ENCODE measurements at places on chromosomes 16 and 17.

GRCh38 chr17:5631958-5632590 lies 47.8 kb upstream of the NLRP1 start:
- DNase-seq = no peak

DNA sequence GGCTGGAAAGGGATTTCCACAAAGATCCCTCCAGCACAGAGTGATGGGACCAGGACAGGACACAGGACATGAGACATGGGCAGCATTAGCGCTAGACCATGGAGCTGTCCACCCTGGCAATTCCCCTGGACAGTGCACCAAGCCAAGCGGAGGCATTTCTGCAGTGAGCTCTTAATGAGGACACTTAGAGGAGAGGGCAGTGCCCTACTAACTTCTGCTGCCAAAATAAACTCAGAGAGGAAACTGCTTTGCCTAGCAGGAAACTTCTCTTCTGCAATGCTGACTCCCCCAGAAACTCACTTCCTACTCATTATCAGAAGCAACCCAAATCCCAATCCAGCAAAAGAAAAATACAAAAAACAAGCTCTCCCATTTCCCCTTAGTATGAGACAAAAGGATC lies 119.2 kb downstream of the HS3ST2 start:
- DNase-seq = no peak

DNA sequence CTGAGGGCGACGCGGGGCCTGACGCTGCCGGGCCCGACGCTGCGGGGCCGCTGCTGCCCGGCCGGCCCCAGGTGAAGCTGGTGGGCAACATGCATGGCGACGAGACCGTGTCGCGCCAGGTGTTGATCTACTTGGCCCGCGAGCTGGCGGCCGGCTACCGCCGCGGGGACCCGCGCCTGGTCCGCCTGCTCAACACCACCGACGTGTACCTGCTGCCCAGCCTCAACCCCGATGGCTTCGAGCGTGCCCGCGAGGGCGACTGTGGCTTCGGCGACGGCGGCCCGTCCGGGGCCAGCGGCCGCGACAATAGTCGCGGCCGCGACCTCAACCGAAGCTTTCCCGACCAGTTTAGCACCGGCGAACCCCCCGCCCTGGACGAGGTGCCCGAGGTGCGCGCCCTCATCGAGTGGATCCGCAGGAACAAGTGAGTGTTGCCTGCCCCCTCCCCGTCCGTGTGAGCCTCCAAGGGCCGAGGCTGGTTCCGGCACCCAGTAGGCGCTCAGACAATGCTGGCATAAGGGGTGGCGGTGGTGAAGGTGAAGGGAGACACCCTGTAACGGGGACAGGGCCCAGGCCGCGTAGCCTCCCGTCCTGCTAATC lies 676 bp downstream of the CPD start:
- DNase-seq = peak; percentile 15

DNA sequence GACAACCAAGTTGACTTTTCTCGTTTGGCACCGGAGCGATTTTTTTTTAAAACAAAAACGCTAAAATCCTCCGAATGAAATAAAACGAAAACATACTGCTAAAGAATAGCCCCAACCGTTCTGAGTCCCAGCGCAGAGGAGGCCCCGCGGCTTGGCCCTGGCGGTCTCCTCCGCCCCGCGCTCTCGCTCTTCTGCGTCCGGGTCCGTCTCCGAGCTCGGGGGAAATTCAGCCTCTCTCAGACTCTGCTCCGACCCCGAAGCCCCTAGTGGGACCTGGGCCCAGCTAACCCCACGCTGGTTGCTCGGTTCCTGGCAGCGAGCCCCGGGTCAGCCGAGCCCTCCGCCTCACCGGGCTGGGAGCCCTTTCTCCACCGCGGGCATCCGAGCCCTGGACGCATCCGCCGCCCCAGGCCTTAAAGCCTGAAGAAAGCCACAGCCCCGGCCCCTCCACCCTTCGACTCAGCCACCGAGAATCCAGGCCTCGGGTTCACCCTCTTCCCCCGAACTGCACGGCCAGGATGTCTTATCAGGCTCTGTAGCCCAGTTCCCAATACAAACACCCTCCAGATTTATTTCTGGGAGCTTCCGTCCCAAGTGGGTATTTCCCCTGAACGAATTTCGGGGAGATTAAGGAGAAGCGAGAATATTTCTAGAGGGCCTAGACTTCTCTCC lies 1.2 kb downstream of the TBX2 start:
- DNase-seq = no peak

- no peak for DNase-seq
Measured at GRCh38 chr16:75198135-75198600, 8.8 kb downstream of the CTRB2 start.

DNA sequence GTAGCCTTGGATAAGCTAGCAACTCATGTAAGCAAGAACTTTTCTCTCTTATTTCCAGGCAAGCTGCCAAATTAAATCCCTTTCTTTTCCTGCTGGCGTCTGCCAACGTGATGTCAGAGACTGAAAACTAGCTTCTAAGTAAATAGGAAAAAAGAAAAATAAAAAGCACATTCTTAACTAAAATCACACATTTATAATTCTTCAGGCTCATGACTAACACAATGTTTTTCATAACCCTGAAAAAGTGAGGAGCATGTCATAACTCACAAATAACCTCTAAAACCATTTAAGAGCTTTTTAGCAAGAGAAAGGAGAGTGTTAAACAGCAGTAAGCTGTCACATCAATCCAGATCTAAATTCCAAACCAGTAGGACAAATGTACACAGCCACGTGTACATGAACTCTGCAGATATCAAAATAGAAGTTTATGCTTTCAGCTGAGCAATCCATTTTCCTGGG lies 110.0 kb downstream of the N4BP1 start:
- DNase-seq = no peak

GRCh38 chr16:49585143-49585832 lies 211.7 kb downstream of the C16orf78 start:
- DNase-seq = no peak

DNA sequence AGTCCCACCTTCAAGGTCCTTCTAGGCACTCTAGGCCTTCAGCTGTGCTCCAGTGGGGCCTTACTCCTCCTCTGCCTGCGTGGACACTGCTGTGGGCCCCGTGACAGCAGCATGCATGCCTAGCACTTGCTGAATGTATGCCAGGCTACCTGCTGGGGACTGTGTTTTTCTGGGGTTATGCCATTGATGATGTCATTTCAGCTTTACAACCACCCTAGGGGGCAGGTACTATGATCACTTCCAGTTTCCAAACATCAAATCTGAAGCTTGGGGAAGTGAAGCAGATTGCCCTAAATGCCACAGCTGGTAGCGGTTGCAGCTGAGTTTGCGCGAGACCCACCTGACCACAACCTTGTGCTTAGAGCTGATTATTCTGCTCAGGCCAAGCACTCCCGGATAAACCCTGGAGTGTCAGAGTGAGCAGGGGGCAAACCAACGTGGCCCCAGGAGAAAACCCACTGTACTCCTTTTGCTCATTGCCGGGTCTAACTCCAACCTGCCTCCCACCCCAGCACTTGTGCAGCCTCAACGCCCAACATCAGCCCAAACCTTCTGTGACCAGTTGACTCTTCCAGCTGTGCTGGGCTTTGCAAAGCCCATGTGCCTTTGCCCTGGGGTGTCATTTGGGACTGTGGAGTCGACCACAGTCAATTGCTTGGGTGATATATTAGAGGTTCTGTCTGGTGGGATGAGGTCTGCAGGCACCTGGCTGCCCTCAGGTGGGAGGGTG lies 168.4 kb downstream of the ENGASE start:
- no peak for DNase-seq

GRCh38 chr17:81924557-81925532 lies 2.7 kb downstream of the MAFG start:
- DNase-seq = peak; percentile 80

DNA sequence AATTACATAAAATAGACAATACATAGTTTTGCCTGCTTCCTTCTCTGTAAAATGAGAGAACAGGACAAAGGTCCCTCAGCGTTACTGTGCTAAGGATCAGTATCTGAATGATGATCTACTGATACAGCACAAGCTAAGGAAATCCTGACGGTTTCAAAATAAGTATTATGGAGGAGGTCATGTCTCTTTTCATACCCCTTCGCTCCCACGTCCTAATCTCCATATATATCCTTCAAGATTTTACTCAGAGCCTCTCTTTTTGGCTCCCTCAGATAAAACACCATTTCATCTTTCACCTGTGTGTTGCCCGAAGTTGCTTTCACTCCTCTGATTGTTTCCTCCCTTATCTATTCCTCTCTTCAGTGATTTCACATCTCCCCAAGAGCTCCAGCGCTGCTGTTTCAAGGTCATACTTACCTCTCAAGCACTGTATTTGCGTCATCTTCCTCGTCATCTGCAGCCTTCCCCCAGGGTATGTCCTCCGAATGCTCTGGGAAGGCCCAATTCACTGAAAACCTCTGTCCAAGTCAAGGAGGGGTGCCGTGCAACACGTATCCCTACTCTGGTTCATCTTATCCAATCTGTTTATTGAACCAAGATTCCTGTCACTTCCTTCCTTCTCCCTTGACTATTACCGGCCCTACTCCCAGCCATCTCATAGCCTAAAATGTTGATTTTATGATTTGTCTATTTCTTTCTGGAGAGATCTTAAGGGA lies 1.2 kb upstream of the BLTP2 start:
- DNase-seq = no peak

- DNase-seq = no peak
Measured at GRCh38 chr16:2955779-2956578, 8.1 kb upstream of the KREMEN2 start.

DNA sequence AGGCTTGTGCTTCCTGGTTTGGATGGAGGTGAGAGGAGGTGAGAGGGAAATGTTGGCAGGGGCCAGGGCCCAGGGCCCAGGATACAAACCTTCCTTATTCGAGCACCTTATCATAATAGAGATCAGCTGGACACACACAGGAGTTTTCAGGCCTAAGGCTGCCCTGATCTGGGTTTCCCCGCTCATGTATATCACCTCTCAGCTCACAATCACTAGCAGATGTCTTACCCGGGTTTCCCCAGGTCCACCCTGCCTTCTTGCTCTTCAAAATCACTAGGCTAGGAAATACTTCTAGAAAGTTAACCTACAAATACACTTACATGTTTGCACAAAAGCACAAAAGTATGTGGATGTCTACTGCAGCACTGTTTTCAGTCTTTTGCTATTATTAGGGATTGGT lies 4.2 kb downstream of the HSPB9 start:
- DNase-seq = no peak

GRCh38 chr17:48335858-48336500 lies 94.0 kb downstream of the SKAP1 start:
- DNase-seq = peak; percentile 69

GRCh38 chr17:77381185-77381700 lies 240.5 kb downstream of the SEC14L1 start:
- DNase-seq = no peak

- DNase-seq = no peak
Measured at GRCh38 chr16:67490335-67491096, 7.2 kb upstream of the AGRP start.

DNA sequence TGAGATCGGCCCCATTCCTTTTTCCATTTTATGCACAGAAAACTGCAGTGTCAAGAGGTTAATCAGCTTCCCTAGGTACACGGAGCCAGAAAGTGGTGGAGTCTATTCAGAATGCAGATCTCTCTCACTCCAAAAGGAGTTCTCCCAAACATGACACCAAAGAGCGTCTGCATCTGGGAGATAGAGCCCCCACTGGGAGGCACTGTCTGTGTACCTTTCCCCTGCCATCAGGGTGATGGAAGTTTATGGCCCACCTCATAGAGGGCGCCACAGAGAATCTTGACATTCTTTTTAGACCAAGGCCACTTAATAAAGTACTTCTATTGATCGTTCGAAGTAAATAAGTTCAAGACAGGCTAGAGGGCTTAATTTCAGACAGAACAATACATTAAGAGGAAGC lies 493.7 kb upstream of the ERCC4 start:
- DNase-seq = no peak

DNA sequence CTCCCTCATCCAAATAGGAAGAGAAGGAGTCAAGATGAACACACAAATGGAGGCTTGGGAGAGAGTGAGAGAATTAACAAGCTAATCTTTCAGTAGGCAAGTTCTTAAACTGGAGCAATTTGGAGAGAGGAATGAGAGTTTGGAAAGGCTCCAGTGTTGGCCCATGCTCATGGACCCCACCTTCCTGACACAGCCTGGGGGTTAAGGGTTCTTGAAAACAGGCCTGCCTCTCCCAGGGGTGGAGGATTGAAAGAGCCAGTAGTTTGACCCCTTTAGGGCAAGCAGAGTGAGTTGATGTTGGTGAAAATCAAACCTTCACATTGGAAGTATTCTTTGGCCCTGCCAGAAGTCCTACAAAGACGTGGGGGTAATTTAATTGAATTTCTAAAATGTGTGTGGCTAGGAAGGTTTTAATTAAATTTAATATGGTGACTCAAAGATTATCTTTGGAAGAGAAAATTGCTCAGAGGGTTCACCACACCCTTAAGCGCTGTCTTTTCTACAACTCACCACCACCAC lies 5.8 kb downstream of the HOXB3 start:
- no peak for DNase-seq

- no peak for DNase-seq
Measured at GRCh38 chr17:80790021-80790765, 201.4 kb upstream of the CHMP6 start.

- no peak for DNase-seq
Measured at GRCh38 chr17:63701868-63702720, 2.2 kb upstream of the LIMD2 start.

- no peak for DNase-seq
Measured at GRCh38 chr16:23823475-23824384, 12.1 kb upstream of the PRKCB start.

- peak; percentile 98 for DNase-seq
Measured at GRCh38 chr16:4624015-4624826, at the start of gene MGRN1. MGRN1 (plus strand) TSS chr16:4624826; CDS start chr16:4624961, 135 bp downstream.

DNA sequence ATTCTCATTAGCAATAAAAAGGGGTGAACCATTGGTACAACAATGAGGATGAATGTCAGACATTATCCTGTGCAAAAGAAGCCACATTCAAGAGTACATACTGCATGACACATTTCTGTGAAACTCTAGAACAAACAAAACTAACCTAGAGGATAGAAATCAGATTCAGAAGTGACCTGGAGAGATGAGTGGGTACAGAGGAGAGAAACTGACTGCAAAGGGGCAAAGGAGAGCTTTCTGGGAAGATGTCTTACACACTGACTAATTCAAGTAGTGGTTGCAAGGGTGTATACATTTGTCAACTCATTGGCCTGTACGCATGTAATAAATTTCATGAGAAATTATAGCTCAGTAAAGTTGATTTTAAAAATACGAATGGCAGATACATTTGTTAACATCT lies 115.6 kb downstream of the GAS7 start:
- no peak for DNase-seq

DNA sequence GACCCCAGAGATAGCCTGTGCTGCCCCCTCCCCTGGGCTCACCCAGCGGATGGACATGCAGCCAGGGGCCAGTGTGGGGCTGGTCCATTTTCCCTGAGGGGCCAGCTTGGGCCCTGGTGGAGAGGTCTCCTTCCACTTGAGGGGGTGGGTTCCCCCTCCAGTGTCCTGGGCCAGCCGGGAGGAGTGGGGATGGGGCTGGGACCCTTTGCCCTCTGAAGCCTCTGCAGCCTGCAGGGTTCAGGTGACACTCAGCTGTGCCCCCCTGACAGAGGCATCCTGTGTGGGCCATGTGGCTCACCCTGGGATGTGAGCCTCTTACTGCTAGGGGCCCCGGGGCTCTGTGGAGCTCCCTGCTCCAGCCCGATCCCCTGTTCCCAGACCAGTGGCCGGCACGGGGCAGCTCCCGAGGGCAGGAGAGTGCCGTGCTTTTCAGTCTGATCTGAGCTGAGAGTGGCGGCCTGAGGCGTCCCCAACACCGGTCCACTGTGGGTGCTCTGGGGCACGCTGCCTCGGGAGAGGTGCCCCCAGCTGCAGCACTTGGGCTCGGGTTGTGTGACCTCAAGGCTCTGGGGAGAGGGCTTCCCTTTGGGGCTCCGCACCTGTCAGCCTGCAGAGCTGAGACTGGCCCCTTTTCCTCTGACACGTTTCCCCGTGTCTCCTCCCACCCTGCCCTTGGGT lies 439 bp upstream of the GNG13 start:
- DNase-seq = no peak

Data from MM.1S (cell line).